Adrenal gland (tissue), 19 donors: ENCODE measurements at places on chromosomes 2 and 18. TPM values are rescaled to one million over a fixed set of nuclear protein-coding genes. Genes with fewer than 3 reads are reported as not detected.
A peak's percentile ranks its signal among the peaks of the same experiment; 100 is the strongest.

DNA sequence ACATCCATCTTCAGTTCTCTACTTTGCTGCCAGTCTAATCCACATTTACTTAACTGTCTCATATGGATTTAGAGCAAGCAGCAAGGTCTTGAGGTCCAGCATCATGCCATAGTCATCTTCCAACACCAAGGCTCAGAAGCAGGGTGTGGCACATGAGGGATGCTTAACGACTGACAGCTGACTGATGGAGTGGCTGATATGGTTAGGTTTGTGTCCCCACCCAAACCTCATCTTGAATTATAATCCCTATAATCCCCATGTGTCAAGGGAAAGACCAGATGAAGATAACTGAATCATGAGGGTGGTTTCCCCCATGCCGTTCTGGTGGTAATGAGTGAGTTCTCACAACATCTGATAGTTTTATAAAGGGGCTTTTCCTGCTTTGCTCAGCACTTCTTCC, 257.3 kb downstream of the NBAS start:
- no peak overlapping the region for H3K4me3 ChIP-seq
- no peak overlapping the region for H3K27ac ChIP-seq
- H3K36me3 ChIP-seq, result no peaks in the 10 kb centered on the region
- H3K27me3 ChIP-seq, result no peaks in the 10 kb centered on the region
- DNase-seq, result no peak

DNA sequence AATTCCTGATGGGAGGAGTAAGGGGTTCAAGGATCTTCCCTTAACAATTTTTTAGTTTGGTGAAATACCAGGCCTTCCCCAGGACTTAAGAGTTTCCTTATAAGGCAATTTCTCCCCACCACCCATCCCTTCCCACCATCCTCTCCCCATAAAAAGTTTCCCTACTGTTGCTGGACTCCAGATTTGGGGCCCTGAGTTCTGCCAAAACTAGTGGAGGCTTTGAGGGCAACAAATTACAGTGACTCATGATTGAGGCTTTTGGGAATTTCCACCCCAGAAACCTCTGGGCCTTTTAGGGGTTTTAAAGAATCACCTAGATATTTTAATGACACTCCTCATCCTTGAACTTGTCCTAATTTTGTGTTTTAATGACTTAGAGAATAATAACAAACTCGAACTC, 14.3 kb upstream of the EN1 start:
- no peak overlapping the region for H3K27ac ChIP-seq
- H3K4me1 ChIP-seq, result no peaks in the 10 kb centered on the region

GRCh38 chr2:186718903-186719302, 25.0 kb downstream of the FAM171B start:
- DNase-seq, result no peak
- H3K36me3 ChIP-seq, result no peaks in the 10 kb centered on the region
- H3K27me3 ChIP-seq, result no peaks in the 10 kb centered on the region
- H3K4me3 ChIP-seq, result no peak overlapping the region
- no peak overlapping the region for H3K27ac ChIP-seq
- peaks cover 5% of the 10 kb centered on the region for H3K4me1 ChIP-seq

DNA sequence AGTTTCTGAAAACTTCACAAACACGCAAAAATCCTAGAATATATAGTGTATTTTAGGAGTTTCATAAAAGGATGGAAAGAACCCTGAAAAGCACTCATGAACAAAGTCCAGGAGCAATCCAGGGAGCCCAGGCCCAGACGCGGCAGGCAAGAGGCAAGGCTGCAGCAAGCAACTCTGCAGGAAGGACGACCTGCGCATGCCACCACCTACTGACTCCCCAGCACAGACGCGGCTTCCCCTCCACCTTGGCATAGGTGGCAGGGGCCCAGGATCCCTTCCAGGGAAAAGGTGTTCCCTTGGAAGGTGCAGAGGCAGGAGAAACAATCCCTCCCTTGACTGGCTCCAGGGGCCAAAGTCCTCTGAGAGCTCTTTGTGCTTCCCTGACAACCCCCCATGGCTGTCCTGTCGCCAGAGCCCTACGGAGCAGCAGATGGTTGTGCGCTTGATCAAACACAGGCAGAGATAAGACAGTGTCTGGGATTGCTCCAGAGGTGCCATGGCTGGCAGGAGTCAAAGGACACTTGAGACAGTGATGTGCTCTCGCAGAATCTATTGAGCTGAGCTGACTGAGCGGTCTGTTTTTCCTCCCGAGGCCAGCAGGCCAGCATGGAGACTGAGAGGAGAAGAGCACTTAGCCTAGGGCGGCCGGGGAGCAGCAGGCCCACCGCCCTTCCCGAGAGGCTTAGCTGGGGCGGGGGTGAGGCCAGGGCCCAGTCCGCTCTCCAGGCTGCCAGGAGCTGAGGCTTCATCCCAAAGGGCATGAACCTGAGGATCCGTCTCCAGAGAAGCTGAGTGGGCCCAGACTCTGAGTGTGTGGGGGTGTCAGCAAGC, 10.8 kb upstream of the AMER3 start:
- no peak overlapping the region for H3K27ac ChIP-seq
- DNase-seq, result no peak
- H3K27me3 ChIP-seq, result no peaks in the 10 kb centered on the region
- no peaks in the 10 kb centered on the region for H3K4me1 ChIP-seq

- H3K36me3 ChIP-seq, result no peaks in the 10 kb centered on the region
- H3K4me3 ChIP-seq, result no peak overlapping the region
- H3K27ac ChIP-seq, result no peak overlapping the region
Observed at GRCh38 chr2:201965550-201965949, 68.1 kb upstream of the FZD7 start.

- no peak overlapping the region for H3K27ac ChIP-seq
- no peaks in the 10 kb centered on the region for H3K27me3 ChIP-seq
- no peaks in the 10 kb centered on the region for H3K36me3 ChIP-seq
- no peak for DNase-seq
- H3K4me3 ChIP-seq, result no peak overlapping the region
Observed at GRCh38 chr2:160703648-160704585, 210.3 kb upstream of the RBMS1 start.

DNA sequence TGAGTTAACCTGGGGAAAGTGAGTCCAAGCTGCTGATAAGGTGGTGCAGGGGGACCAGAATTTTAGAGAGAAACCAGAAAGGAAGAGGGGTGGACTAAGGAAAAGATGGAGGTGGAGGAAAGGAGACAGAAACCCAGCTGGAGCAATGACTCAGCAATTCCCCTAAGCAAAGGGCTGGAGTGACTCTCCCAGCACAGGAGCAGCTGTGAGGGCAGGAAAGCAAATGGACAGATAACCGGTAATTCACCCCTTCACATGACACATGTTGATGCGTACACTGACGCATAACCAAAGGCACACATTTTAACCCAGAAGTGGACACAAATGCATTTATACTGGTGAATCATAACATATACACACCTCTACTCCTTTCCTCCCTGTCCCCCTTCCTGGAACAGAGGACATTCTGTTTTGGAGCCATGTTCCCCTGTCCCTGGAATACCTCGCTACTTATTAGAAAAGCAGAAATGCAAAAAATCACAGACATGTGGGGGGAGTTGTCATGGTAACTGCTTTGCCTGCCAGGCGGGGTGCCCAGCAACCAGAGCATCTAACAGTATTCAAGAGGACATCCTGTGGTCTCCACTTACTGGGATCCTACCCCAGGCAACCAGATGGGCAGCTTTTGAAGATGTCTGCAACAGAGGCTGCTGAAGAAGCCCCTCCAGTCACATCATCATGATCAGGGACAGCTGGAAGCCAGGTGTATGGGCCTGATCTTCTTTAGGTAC, 4.7 kb downstream of the CDK5R2 start:
- DNase-seq, result no peak
- H3K4me1 ChIP-seq, result no peaks in the 10 kb centered on the region
- H3K4me3 ChIP-seq, result no peak overlapping the region
- no peaks in the 10 kb centered on the region for H3K36me3 ChIP-seq
- peaks cover 59% of the 10 kb centered on the region for H3K27me3 ChIP-seq

- H3K4me1 ChIP-seq, result no peaks in the 10 kb centered on the region
- H3K27ac ChIP-seq, result peak overlapping the region; percentile 45
- peaks cover 2% of the 10 kb centered on the region for H3K27me3 ChIP-seq
- no peak for DNase-seq
Observed at GRCh38 chr2:1599301-1600085, 144.8 kb downstream of the PXDN start.

DNA sequence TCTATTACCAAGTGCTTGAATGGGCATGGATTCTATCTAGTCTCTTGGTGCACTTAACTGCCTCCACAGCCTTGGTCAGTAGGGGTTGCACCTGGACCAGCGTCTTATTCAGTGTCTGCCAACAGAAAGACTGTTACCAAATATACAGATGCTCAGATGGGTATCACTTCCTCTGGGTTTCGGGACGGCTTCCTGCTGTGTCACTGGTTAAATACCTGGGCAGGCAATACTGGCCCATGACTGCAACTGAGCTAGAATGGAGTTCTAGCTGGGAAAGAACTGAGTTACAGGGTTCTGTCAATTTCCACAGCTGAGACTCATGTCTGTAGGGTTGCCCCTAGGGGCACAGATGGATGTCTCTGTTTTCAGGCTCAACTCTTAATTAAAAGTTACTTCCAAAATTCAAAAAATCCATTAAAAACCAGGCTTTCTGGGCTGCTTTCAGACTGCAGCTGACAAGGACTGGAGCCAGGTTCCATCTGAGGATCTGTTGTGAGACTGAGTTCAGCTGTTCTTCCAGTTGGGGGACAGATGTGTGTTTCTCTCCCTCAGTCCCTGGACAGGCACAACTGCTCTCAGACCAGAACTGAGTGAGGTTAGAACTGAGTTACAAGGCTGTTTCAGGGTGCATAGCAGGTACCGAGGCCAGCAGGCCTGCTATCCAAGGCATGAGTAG, 789.6 kb upstream of the SLC8A1 start:
- H3K27ac ChIP-seq, result no peak overlapping the region
- H3K27me3 ChIP-seq, result no peaks in the 10 kb centered on the region

GRCh38 chr2:59190518-59190917, 949.4 kb upstream of the FANCL start:
- H3K36me3 ChIP-seq, result no peaks in the 10 kb centered on the region
- no peak overlapping the region for H3K27ac ChIP-seq
- H3K4me3 ChIP-seq, result no peak overlapping the region
- no peaks in the 10 kb centered on the region for H3K27me3 ChIP-seq
- no peak for DNase-seq
- H3K4me1 ChIP-seq, result no peaks in the 10 kb centered on the region

GRCh38 chr2:237269138-237269875, 144.7 kb downstream of the COL6A3 start:
- no peak overlapping the region for H3K4me3 ChIP-seq
- DNase-seq, result no peak
- no peaks in the 10 kb centered on the region for H3K36me3 ChIP-seq
- H3K4me1 ChIP-seq, result no peaks in the 10 kb centered on the region

DNA sequence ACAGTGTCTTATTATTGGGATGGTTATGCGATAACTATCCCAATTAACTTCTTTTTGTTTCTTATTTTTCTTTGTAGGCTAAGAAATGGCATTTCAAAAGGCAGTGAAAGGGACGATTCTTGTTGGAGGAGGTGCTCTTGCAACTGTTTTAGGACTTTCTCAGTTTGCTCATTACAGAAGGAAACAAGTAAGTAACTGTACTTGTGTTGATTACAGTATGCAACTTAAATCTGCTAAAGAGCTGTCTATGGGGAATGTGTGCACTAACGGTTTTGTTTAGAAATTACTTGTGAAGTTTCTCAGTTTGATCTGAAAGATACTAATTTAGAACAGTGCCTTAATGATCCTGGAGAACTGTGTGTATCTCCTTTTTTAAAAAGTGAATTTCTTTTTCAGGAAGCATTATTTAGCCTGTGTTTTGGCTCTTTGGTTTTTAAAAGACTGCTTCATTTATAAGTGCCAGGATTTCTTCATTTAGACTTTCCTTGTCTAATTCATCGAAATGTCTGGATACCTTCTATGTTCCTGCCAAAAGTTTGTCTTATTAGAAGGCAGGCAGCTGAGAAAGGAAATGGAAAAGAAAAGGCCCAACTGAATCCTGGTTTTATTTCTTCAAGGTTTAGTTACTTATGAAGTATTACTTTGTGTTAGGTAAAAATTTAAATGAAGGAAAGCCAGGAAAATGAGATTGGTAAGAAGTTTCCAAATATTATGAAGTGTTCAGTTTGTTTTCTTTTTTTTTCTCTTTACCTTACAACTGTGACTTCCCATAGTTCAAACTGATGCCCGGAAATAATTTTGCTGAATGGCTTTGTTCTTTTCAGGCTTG, 40.1 kb downstream of the GPD2 start:
- no peak overlapping the region for H3K4me3 ChIP-seq
- no peak for DNase-seq
- no peak overlapping the region for H3K27ac ChIP-seq
- no peaks in the 10 kb centered on the region for H3K36me3 ChIP-seq
- H3K27me3 ChIP-seq, result no peaks in the 10 kb centered on the region

GRCh38 chr2:68762665-68763064, 28.1 kb downstream of the ARHGAP25 start:
- peaks cover 52% of the 10 kb centered on the region for H3K4me1 ChIP-seq
- no peak overlapping the region for H3K4me3 ChIP-seq
- no peaks in the 10 kb centered on the region for H3K27me3 ChIP-seq
- no peak overlapping the region for H3K27ac ChIP-seq
- no peak for DNase-seq

- no peak overlapping the region for H3K4me3 ChIP-seq
- H3K27me3 ChIP-seq, result no peaks in the 10 kb centered on the region
- no peaks in the 10 kb centered on the region for H3K36me3 ChIP-seq
- no peak overlapping the region for H3K27ac ChIP-seq
- DNase-seq, result no peak
- no peaks in the 10 kb centered on the region for H3K4me1 ChIP-seq
Observed at GRCh38 chr2:225354281-225354774, 45.2 kb upstream of the NYAP2 start.

CAPN13 gene
- not detected for total RNA-seq

IL1F10 gene
- total RNA-seq, result not detected

FSHR gene
- total RNA-seq, result not detected

FAM161A gene
- 1.1 TPM for total RNA-seq

GAREM1 gene
- total RNA-seq, result 16.0 TPM

NEURL3 gene
- total RNA-seq, result not detected
